Ovary (tissue), 10 donors: ENCODE measurements at places on chromosomes 7 and 10.
A peak's percentile ranks its signal among the peaks of the same experiment; 100 is the strongest.

DNA sequence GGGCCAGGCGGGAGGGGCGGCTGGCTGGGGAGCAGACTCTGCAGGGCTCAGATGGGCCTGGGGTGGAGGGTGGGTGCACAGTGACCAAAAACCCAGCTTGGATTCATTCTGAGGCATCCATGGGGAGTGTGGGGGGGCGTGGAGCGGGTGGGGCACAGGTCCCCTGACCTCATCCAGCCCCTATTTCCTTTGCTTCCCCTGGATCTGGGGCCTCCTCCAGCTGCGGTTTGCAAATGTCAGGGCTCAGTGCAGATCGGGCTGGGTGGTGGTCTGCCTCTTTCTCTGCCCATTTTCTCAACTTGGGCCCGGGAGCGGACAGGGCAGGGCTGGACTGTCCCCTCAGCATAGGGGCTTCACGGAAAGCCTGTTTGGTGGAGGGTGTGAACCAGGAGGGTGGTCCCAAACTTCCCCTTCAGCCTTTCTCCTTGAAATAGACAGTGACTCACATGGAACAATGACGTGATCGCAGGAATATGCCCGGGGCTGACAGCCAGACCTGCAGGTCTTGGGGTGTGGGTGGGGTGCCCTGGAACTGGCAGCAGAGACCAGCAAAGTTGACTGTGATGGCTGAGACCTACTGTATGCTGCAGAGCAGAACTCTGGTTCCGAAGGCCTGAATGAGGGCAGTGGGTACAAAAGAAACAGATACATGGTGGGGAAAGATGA is 72.9 kb upstream of the PODXL start:
- no peak overlapping the region for H3K27ac ChIP-seq
- H3K4me3 ChIP-seq = no peak overlapping the region
- H3K36me3 ChIP-seq = no peaks in the 10 kb centered on the region

GRCh38 chr7:17166824-17167379 is 131.6 kb upstream of the AHR start:
- no peak overlapping the region for H3K27ac ChIP-seq
- H3K4me3 ChIP-seq = no peak overlapping the region
- DNase-seq = no peak
- H3K27me3 ChIP-seq = no peaks in the 10 kb centered on the region
- H3K4me1 ChIP-seq = no peaks in the 10 kb centered on the region

DNA sequence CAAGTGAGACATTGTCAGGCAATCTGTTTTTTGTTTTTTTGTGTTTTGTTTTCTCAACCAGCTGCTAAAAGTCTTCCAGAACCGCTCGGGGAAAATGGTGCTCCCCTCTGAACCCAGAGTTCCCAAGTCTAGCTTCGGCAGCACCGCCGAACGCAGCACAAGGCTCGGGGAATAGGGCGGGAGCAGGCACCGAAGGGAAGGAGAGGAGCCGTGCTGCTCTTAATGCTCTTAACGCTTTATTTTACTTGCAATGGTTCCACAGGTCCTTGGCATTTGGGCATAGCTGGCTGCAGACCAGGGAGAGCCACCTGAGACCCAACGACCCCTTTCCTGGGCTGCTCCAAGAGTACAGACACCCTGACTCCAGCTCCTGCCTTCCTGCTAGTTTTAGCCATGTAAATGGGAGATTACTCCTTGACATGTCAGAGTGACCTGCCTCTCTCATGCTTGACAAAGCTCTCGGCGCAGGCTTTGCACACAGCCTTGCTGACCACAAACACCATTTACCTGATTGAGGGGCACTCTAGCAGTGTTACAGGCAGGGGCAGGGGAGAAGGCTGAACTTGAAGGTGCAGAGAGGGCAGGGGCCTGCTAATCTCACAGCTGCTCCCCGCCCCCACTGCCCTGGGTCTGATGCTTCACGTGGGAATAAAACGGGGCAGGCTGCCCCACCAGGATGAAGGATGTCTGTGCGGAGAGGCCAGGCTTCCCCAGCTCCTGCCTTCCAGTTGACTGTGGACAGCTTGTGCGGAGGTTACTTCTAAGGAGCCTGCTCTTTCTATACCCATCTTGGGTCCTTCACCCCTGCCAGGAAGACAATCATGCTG is 58.6 kb upstream of the EFCAB10 start:
- no peaks in the 10 kb centered on the region for H3K36me3 ChIP-seq
- no peaks in the 10 kb centered on the region for H3K27me3 ChIP-seq
- no peak overlapping the region for H3K4me3 ChIP-seq
- peak overlapping the region; percentile 3 for H3K27ac ChIP-seq
- DNase-seq = peak; percentile 32

DNA sequence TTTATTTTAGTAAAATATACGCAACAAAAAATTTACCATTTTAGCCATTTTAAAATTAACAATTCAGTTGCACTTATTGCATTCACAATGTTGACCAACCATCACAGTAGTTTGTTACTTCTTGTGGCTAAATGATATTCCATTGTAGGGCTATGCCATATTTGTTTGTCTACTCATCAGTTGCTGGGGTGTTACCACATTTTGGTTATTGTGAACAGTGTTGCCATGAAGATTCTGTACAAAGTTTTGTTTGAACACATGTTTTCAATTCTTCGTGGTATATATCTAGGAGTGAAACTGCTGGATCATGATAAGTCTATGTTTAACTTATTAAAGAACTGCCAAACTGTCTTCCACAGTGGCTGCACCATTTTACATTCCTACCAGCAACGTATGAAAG is 46.3 kb upstream of the ZNF365 start:
- DNase-seq = no peak
- H3K27me3 ChIP-seq = no peaks in the 10 kb centered on the region
- H3K4me1 ChIP-seq = no peaks in the 10 kb centered on the region
- H3K36me3 ChIP-seq = no peaks in the 10 kb centered on the region
- no peak overlapping the region for H3K27ac ChIP-seq

GRCh38 chr7:157310676-157311185 is 26.1 kb upstream of the DNAJB6 start:
- no peaks in the 10 kb centered on the region for H3K27me3 ChIP-seq
- H3K27ac ChIP-seq = no peak overlapping the region
- no peak overlapping the region for H3K4me3 ChIP-seq
- no peaks in the 10 kb centered on the region for H3K36me3 ChIP-seq
- no peak for DNase-seq

- H3K36me3 ChIP-seq = no peaks in the 10 kb centered on the region
- peaks cover 2% of the 10 kb centered on the region for H3K4me1 ChIP-seq
- no peak overlapping the region for H3K27ac ChIP-seq
- DNase-seq = no peak
- H3K4me3 ChIP-seq = no peak overlapping the region
Measured at GRCh38 chr7:77651575-77652162, 44.6 kb upstream of the RSBN1L start.

- H3K27me3 ChIP-seq = no peaks in the 10 kb centered on the region
- no peak for DNase-seq
- no peak overlapping the region for H3K27ac ChIP-seq
- H3K4me3 ChIP-seq = no peak overlapping the region
- peaks cover 3% of the 10 kb centered on the region for H3K4me1 ChIP-seq
Measured at GRCh38 chr10:2938869-2939268, 128.5 kb upstream of the PFKP start.

DNA sequence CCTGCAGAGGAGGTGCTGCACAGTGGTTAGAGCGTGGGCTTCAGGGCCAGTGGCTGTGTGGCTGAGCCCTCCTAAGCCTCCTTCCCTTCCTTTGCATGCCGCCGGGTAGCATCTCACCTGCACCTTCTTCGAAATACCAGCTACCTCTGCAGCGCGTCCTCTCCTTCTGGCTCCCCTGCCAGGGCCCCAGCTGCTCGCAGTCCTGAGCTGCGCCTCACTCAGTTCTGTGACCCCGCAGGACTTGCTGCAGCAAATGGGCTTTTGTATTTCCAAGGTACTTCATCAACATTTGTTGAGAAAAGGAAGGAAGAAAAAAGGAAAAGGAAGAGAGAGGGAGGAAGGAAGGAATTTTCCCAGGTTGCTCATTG is 146.7 kb upstream of the PRR15 start:
- H3K27me3 ChIP-seq = no peaks in the 10 kb centered on the region
- no peak overlapping the region for H3K4me3 ChIP-seq
- no peak for DNase-seq
- H3K27ac ChIP-seq = no peak overlapping the region

GRCh38 chr7:68148440-68148839 is 1151.8 kb downstream of the TYW1 start:
- no peak overlapping the region for H3K4me3 ChIP-seq
- H3K27me3 ChIP-seq = no peaks in the 10 kb centered on the region
- no peak for DNase-seq
- no peaks in the 10 kb centered on the region for H3K4me1 ChIP-seq
- H3K36me3 ChIP-seq = no peaks in the 10 kb centered on the region

GRCh38 chr10:78181381-78182055 is 147.9 kb downstream of the RPS24 start:
- H3K27me3 ChIP-seq = no peaks in the 10 kb centered on the region
- DNase-seq = no peak
- no peaks in the 10 kb centered on the region for H3K36me3 ChIP-seq
- no peaks in the 10 kb centered on the region for H3K4me1 ChIP-seq
- no peak overlapping the region for H3K4me3 ChIP-seq
- H3K27ac ChIP-seq = no peak overlapping the region

DNA sequence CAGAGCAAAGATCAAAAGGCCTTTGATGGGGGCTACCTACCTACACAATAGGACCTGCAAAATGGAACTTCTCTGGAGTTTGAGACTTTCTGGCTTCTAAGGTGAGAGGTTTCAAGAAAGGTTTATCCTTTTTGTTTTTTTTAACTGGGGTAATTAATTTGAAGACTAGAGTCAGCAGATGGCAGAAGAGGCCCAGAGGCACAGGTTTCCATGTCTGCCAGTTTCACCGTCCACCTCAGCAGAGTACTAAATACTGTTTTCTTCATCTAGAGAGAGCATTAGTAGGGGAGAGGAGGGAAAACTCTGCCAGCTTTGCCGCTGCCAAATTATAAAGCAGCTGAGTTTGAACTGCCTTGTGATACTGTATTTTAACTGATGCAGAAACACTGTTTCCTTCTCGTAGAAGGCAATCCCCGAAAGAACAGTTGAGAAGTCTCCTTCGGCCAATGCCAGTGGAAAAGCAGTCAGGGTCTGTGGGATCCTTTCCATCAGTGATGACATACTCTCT is 138.7 kb downstream of the SLC25A13 start:
- DNase-seq = no peak
- H3K4me3 ChIP-seq = no peak overlapping the region
- H3K27ac ChIP-seq = no peak overlapping the region
- no peaks in the 10 kb centered on the region for H3K27me3 ChIP-seq

GRCh38 chr10:71492872-71493271 is 96.2 kb downstream of the CDH23 start:
- H3K4me1 ChIP-seq = peaks cover 3% of the 10 kb centered on the region
- H3K27ac ChIP-seq = no peak overlapping the region
- no peaks in the 10 kb centered on the region for H3K27me3 ChIP-seq
- H3K36me3 ChIP-seq = no peaks in the 10 kb centered on the region
- no peak for DNase-seq

DNA sequence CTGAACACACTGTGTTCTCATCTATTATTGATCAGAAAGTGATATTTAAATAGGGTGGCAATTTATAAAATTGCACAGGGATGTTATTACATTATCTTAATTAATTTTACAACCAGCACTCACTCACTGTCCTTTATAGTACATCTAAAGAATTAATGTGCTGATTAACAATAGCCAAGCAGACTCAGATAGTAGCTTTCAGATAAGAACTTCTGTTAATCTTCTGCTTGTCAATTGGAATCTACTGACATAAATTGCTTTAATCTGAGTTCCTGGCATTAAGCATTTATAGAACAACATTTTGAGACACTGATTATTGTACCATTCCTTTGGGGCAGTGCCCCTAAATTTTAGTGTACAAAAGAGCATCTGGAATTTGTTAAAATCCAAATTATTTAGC is 408.9 kb downstream of the GRM8 start:
- H3K36me3 ChIP-seq = no peaks in the 10 kb centered on the region
- H3K27me3 ChIP-seq = no peaks in the 10 kb centered on the region
- no peak overlapping the region for H3K27ac ChIP-seq
- DNase-seq = no peak
- H3K4me3 ChIP-seq = no peak overlapping the region

GRCh38 chr10:46528675-46529615 is 27.5 kb downstream of the GPRIN2 start:
- H3K27me3 ChIP-seq = no peaks in the 10 kb centered on the region
- no peak overlapping the region for H3K4me3 ChIP-seq
- H3K36me3 ChIP-seq = no peaks in the 10 kb centered on the region
- no peak overlapping the region for H3K27ac ChIP-seq
- peaks cover 6% of the 10 kb centered on the region for H3K4me1 ChIP-seq

GRCh38 chr10:90288391-90288933 is 569.4 kb downstream of the HTR7 start:
- DNase-seq = no peak
- H3K4me3 ChIP-seq = no peak overlapping the region
- H3K36me3 ChIP-seq = no peaks in the 10 kb centered on the region
- no peaks in the 10 kb centered on the region for H3K4me1 ChIP-seq
- H3K27ac ChIP-seq = no peak overlapping the region

DNA sequence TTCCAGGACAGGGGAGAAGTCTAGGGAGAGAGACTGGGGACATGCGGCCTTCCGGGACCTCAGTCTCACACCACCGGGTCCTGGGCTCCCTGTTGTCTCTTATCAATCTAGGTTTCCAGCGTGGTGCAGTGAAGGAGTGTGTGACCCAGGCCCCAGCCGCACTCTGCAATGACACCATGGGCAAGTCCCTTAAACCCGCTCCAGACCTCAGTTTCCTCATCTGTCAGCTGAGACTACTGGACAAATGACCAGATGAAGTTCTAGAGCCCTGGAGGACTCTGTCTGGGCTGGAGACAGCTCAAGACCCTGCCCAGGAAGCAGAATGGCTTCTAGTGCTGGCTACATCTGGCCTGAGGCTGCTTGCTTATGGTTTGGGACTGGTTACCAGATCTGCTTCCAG is 20.1 kb upstream of the EIF5AL1 start:
- H3K4me3 ChIP-seq = no peak overlapping the region
- H3K4me1 ChIP-seq = peaks cover 7% of the 10 kb centered on the region
- no peak for DNase-seq

DNA sequence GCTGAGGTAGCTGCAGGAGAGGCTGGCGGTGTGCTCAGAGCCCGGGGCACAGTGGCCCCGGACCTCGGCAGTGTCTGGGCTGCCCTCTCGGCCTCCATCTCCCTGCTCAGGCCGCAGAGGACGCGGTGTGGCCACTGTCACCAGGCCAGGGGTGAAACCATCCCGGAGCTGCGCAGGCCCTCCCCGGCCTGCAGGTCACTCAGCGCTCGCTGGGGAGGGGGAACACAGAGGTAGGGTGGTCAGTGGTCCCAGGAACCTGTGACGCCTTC is 49.8 kb upstream of the DAGLB start:
- H3K27ac ChIP-seq = no peak overlapping the region
- H3K4me1 ChIP-seq = no peaks in the 10 kb centered on the region
- H3K27me3 ChIP-seq = no peaks in the 10 kb centered on the region
- H3K36me3 ChIP-seq = no peaks in the 10 kb centered on the region
- no peak for DNase-seq

DNA sequence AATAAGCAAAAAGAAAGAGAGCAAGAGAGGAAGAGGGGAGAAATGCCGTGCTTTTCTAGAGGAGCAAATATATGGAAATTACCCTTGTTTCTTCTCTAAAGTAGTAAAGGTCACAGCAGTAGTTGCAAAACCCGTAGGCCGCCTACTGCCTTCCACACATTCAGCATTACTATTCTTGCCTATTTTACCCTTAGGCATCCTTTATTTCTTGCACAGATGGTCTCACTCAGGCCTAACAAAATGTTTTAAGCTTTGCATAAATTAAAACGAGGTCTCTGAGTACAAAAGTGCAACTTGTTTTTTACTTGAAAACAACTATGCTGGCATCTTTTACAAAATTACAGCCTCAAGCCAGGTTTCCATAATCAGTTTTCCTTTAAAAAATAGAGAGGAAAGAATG is 644.6 kb downstream of the AUTS2 start:
- no peak overlapping the region for H3K4me3 ChIP-seq
- H3K27me3 ChIP-seq = no peaks in the 10 kb centered on the region
- peaks cover 3% of the 10 kb centered on the region for H3K4me1 ChIP-seq
- H3K27ac ChIP-seq = no peak overlapping the region
